ENCODE measurements at places on chromosomes 16 and 17.
A peak's percentile ranks its signal among the peaks of the same experiment; 100 is the strongest.

DNA sequence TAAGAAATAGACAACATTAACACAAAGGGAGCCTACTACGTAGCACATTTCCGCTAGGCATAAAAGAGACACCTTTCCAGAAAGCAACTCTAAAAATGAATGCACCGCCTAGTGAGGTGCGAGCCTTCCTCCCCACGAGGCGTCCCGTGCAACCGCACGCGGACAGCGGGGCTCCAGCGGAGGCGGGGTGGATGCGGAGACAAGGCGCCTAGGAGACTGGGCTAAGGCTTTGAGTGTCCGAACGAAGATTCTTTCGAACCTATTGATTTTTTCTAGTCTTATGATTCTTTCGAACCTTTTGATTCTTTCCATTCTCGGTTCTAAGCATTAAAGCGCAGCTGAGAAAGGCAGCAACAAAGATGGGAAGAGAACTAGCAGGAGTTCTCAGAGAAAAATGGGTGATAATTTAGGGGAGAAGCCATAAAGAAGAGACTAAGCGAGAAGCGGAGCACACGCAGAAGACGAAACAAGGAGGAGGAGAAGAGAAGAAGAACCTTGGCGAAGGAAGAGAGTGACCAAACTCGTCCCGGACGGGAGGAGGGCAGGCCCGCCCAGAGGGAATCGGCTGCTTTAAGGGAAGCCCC, 394 bp upstream of the CPD start:
- DNase-seq, result no peak

DNA sequence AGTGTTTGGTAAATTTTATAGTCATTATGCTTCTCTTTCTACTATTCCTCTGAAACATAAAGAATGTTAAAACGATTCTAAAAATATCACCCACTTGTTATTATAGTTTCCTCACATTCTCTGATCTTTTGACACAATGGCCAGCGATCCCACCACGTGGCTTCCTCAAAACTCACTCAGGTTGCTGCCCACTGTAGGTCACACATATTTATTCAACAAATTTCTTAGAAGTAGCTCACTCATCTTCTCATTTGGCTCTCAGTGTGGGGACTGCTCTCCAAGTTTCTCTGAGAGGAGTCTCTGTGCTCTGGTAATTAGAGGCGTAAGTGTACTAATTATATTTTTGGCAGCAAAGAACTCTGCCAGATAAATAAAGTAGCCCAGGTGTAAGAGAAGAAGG, 465.4 kb downstream of the CDH11 start:
- DNase-seq, result no peak

DNA sequence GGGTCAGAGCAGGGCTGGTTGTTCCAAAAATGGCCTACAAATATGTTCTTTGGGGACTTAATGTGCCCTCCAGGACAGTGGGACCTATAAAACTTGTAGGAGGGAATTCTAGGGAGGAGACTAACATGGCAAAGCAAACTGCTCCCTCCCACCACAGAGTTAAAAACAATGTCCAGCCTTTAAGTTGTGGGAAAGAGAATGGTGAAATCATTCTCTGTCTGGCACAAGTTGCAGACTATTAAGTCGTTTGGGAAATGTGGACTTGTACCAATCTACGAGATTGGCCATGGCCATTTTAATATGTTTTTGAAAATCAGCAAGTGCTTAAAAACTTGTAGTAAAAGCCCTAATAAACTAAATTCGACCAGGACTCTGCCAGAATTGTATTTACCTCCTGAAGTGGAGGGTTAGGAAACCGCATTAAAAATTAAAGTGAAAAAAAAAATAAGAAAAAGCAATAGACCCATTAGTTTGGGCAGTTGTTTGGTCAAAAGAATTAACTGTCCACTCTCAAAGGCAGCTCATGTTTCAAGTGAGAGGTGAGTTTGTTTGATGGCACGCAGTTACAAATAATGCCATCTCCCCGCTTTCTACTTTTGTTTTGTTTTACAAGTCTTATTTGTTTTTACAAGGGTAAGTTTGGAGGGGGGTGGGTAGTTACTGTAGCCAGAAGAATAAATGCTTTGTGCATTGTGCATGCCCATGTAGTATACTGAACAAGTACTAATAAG, 32.4 kb downstream of the ANKFN1 start:
- no peak for DNase-seq

DNA sequence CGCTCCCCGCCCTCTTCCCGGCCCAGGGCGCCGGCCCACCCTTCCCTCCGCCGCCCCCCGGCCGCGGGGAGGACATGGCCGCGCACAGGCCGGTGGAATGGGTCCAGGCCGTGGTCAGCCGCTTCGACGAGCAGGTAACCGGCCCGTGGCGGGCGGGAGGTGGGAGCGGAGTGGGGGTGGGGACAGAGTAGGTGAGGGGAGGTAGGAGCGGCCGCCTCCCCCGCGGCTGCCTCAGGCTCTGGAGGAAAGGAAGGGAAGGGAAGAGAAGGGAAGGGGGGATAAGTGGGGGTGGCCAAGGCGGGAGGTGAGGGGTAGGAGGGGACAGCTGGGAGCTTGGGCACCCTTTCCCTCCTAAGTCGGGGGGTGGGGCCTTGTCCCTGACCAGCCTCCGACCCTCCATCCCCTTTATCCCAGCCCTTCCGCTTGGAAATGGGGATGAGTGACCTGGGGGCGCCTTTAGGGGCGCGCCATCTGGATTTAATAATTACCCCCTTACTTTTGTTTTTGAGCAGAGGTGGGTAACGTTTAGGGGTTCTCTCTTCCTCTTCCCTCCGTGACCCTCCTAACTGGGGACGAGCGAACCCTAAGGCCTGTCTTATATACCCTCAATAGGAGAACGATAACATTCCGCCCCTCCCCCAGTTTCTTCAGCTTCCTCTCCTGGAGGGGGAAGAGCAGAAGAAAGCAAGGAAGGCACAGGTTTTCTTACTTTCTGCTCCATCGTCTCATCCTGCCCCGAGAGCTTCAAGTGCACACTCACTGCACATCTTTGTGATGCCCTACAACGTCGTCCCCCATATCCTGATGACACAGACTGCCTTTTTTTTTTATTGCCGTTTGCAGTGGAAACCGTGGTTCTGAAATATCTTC, 694 bp downstream of the NF1 start:
- DNase-seq, result peak; percentile 39

- no peak for DNase-seq
Observed at GRCh38 chr16:57834936-57835335, 32.6 kb upstream of the KIFC3 start.

GRCh38 chr17:63699638-63700527, at the start of gene LIMD2:
TSS of gene LIMD2 (minus strand) at chr17:63700125. CDS start at chr17:63699298, 827 bp downstream.
- peak; percentile 93 for DNase-seq

GRCh38 chr16:23907903-23908302, 72.1 kb downstream of the PRKCB start:
- DNase-seq, result no peak

- DNase-seq, result no peak
Observed at GRCh38 chr17:19387921-19388521, 1.0 kb upstream of the MFAP4 start.

- DNase-seq, result peak; percentile 77
Observed at GRCh38 chr16:85330694-85331188, 218.5 kb upstream of the CIBAR2 start.

DNA sequence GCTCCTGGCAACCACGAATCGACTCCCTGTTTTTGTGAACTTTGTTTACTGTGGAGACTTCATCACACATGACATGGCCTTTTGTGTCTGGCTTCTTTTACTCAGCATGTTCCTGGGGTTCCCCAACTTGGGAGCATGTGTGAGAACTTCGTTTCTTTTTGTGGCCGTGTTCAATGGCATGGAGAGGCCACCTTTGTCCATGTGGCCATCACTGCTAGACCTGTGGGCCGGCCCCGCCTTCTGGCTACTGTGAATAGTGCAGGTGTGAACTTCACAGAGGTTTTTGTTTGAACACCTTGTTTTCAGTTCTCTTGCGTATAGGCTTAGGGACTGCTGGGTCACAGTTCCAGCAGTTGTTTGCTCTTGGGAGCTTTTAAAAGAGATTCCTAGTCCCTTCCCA, 5.7 kb upstream of the SLC38A8 start:
- no peak for DNase-seq

DNA sequence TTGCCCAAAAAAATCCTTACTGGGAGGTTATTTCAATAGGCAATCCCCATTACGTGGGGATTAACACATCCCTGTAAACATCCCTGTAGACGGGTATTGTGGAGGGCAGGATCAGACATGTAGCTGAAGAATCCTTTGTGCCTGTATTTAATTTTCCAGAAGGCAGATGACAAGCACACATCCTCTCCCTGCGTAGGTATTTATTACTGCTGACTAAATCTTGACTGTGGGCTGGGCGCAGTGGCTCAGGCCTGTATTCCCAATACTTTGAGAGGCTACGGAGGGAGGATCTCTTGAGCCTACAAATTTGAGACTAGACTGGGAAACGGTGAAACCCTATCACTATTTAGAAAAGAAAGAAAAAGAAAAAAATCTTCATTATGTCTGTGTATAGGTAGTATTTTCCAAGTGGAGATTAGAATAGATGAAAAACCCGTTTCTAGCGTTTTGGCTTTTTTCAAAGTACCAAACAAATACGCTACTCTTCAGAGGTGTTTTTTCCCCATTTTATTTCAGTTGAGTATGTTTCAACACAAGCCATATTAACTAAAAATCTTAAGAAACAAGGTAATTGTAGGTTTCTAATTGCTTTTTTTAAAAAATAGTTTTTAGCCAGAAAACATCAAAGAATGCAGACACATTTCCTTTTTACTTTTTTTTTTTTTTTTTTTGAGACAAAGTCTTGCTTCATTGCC, 1.5 kb upstream of the MARF1 start:
- DNase-seq, result no peak

Measured in GM13977 (cell line).